ENCODE measurements at places on chromosomes 2 and 18. TPM values are rescaled to one million over a fixed set of nuclear protein-coding genes. Genes with fewer than 3 reads are reported as not detected.
A peak's percentile ranks its signal among the peaks of the same experiment; 100 is the strongest.

- DNase-seq, result peak; percentile 48
Measured at GRCh38 chr2:102142829-102143449, 393 bp downstream of the IL1R1 start.

The PIEZO2 gene
- 33.0 TPM for polyA plus RNA-seq

The CD302 gene
- polyA plus RNA-seq, result 14.3 TPM

DNA sequence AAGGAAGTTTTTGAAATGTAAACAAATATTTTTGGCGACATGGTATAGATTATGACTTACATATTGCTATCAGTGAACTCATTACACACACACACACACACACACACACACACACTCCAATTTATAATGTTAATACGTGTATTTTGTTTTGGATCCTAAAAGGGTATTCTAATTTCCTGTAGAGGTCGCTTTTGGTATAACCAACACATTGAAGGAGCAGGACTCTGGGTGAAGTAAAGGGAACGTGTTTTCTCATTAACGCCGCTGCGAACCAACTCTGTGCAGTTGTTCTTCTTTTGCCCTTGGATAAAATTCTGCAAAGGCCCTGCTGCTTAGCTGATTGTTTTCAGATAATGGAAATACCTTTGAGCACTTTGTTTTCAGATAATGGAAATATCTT is 190.4 kb downstream of the PMAIP1 start:
- peak; percentile 14 for DNase-seq

DNA sequence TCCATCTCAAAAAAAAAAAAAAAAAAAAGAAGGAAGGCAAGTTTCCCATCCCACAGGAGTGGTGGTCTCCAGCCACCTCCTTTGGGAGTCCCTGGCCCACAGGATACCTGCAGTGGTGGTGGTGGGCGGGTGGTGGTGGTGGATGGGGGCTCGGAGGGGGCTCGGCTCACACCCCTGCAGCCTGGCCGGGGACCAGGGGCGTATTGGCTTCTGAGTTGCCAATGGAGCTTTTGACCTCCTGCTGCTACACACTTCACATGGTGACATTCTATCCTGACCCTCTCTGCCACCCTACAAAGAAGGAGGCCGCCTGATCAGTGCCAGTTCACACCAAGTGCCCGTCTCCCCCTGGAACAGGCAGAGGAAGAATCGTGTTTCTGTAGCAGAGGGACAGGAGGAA is 119.6 kb downstream of the NFATC1 start:
- no peak for DNase-seq

- DNase-seq, result no peak
Measured at GRCh38 chr2:137221797-137222492, 456.6 kb downstream of the THSD7B start.

- DNase-seq, result no peak
Measured at GRCh38 chr2:207337234-207338219, 171.8 kb upstream of the KLF7 start.

GRCh38 chr2:209942936-209943605 is 59.4 kb upstream of the RPE start:
- peak; percentile 73 for DNase-seq

DNA sequence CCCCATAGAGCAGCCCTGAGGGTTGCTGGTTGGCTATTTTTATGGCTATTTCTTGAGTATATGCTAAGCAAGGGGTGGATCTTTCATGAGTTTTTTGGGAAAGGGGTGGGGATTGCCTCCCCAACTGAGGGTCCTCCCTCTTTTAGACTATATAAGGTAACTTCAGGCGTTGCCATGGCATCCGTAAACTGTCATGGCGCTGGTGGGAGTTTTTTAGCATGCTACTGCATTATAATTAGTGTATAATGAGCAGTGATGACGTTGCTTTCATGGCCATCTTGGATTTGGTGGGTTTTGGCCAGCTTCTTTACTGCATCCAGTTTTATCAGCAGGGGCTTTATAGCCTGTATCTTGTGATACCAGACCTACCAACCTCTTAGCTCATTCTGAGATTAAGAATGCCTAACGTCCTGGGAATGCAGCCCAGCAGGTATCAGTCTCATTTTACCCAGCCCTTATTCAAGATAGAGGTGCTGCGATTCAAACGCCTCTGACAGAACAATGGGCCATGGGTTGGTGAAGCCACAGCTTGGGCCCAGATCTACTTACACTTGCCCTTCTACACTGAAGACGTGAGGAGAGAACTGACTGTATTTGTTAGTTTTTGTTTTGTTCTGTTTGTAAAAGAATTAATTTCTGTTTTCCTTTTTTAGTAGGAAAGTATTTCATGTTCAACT is 53.8 kb upstream of the TMEM163 start:
- DNase-seq, result no peak

The CABLES1 gene
- polyA plus RNA-seq, result 4.5 TPM
